A673 (cell line): ENCODE measurements at places on chromosomes 2 and 18.
A peak's percentile ranks its signal among the peaks of the same experiment; 100 is the strongest.

GRCh38 chr2:233234264-233234663 is 17.2 kb upstream of the ATG16L1 start:
- no peak for DNase-seq

DNA sequence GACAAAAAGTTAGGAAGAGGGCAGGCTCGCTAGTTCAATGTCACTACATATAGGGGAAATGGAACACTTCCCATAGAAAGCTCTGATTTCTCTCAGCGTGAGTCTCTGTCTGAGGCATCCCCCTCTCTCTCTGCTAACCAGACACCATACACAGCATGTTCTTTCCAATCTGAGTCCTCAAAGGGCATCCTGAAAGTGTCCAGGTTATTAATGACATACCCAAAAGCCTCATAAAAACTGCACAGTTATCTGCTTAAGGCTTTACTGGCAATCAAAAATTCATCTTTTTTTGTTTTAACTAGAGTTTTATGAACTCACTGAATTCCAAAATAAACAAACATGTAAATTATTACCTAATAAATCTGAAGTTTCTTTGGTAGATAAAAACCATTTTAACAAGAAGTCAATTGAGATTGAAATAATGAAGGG is 137.4 kb downstream of the AFF3 start:
- DNase-seq = no peak

GRCh38 chr2:236616624-236617023 is 47.0 kb downstream of the ACKR3 start:
- DNase-seq = no peak

DNA sequence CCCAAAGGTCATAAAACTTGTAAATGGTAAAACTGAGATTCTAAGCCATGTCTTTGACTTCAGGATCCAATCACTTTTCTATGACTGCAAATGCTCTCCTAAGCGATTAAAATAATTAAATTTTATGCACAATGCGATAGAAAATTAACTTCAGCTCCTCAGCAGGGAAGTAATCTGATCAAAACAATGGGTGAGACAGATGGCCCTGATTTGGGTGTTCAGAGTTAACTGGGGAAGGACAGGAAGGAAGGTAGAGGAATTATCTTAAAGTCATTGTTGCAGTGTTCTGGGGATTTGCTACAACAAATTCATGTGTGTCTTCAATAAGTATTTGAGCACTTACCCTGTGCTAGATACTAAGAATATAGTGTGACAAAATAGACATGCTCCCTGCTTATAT is 446.0 kb upstream of the MEX3C start:
- DNase-seq = peak; percentile 52

DNA sequence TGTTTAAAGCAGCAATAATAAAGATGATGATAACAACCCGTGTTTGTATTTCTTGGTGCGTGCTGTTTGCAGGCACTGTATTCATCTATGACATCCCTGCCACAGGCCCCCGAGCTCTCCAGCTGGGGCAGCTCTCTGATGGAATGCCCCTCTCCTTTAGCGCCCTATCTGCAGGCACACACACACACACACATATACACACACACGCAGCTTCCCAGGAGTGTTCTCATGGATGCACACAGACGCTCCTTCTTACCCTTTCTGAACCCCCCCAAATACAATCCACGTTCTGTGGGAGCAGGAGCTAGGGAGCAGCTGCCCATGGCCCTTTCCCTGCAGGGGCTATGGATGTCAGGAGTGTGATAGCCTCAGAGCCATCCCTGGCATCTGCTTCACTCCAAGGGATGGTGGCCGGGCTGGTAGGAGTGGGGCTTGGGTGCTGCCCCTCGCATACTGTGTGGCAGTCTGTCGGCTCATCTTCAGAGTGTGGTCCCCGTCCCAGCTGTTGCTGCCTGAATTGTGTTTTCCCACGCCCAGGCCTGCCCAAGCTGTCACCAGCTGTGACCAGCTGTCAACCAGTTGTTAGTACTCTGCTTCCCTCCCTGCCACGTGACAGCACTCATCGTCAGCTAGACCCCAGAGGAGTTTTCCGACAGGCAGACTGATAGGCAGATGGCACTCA is 50.8 kb upstream of the MYCN start:
- DNase-seq = peak; percentile 35

DNA sequence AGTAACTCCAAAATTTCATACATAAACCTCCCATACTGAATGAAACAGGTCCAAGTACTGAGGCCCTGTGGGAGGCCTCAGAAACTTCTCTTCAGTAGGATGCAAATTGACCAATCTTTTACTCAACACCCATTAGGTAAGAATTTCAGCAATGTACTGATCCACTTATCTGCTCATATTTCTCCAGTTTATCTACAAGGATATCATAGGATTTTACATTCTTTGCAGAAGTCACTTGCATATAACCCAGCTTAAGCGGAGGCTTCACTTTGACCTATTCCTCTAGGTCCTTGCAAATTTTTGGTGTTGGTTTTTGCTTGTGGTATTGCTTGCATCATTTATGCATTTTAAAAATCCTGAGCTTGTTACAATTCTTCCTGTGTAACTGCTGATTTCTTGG is 28.8 kb upstream of the SLC3A1 start:
- peak; percentile 28 for DNase-seq

DNA sequence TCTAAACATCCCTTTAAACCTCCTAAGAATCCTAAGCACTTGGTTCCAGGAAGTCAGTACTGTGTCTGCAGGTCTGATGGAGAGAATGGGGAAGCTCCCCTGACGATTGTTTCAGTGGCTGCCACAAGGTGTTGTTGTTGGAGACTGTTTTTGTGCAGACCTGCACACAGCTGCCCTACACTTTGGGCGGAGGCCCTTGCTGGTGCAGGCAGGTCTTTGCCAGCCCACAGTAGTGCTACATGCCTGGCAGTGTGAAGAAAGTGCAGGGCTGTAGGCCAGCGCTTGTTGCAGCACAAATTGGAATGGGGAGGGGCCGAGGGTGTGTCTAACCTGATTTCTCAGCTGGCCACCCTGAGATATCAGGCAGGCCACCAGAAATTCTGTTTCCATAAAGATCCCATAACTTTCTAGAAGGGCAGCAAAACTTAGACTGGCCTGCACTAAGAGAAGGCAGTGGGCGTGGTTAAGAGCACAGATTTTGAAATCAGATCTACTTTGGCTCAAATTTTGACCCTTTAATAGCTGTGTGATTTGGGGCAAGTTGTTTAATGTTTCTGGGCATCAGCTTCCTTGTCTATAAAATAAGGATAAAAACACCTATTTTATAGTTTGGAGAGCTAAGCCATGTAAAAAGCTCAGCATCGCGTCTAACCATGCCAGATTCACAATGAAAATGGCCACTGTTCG is 83.7 kb upstream of the SLC1A4 start:
- no peak for DNase-seq

DNA sequence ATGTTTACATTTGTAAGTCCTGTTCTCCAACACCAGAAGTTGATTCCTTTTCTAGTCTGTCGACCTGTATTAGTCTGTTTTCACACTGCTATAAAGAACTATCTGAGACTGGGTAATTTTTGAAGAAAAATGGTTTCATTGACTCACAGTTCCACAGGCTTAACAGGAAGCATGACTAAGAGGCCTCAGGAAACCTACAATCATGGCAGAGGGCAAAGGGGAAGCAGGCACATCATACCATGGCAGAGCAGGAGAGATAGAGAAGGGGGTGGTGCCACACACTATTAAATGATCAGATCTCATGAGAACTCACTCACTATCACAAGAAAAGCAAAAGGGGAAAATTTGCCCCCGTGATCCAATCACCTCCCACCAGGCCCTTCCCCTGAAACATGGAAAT is 112.8 kb upstream of the MAP3K20 start:
- DNase-seq = peak; percentile 67

DNA sequence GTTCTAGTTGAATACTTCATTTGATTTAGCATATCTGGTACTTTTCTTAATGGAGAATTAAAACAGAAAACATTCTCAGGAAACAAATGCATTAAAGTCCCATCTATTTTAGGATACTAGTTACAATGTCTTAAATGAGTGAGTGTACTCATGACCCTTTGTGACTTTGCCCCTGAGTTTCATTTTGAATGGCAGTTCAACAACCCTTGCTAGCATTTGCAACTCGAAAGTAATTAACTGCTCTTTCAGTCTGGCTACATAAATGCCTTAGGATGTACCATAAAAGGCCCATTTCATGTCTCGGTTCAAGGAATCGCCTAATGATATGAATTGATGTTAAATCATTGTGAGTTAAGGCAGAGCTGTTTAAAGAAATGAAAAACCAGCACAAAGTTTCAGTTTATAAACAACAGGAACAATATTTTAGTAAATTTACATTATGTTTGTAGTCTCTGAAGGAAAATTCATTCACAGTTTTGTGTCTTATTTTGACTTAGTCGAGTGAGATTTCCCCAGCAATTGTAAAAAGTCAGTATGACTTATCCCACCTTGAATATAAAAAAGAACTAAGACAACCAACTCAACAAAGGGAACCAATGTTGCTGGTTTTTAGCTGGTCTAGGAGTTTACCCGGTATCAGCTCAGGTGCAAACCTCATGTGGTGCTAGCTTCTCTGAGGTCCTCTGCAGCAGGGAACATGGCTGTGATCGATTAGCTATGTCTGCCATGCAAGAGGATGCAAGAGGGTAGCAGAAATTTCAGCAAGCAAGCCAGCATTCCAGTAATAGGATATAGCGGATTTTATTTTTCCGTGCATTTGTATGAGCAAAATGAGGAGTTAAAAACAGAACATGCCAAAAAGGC is 386.2 kb downstream of the PTPRM start:
- DNase-seq = no peak

DNA sequence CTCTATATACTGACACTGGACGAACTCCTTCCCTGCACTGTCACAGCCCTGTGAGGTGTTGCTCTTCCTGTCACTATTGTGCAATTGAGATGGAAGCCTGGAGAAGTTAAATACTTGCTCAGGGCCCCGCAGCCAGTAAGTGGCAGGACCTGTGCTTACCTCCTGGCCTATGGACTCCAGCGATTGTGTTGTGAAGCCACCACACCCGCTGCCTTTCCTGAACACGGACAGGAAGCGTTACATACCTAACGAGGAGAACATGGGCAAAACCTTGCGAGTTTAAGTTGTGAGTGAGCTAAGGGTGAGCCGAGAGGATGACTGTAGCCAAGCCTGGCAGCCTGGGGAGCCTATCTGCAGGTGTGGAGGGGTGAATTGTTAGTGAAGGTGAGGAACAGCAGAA is 26.1 kb downstream of the RAB31 start:
- DNase-seq = no peak

DNA sequence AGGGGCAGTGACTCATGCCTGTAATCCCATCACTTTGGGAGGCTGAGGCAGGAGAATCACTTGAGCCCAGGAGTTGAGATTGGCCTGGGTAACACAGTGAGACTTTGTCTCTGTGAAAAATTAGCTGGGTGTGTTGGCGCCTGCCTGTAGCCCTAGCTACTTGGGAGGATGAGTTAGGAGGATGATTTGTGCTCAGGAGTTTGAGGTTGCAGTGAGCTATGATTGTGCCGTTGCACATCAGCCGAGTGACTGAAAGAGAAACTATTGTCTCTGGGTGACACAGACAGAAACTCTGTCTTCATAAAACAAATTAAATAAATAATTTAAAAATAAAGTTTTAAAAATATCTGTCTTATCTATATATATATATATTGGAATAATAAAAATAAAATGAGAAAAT is 1844.6 kb upstream of the PIK3C3 start:
- no peak for DNase-seq

DNA sequence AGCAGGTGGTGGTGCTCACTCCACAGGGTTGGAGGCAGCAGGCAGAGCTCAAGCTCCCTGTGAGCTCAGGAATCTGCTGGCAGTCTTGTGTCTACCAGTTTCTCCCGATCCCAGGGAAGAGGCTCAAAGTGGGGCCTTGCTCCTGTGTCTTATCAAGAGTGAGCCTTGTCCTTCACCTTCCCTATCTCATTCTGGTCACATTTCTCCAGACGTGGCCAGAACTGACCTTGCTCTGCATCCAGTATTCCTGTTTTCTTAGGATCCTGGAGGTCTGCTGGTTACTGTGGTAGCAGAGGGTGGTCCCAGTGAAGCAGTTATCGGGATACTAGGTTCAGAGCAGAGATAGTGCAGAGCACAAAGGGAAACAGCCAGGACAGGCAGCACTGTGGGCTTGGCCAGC is 47.1 kb upstream of the ASB18 start:
- no peak for DNase-seq

GRCh38 chr2:242069018-242069417 is 199.5 kb downstream of the RTP5 start:
- DNase-seq = no peak

DNA sequence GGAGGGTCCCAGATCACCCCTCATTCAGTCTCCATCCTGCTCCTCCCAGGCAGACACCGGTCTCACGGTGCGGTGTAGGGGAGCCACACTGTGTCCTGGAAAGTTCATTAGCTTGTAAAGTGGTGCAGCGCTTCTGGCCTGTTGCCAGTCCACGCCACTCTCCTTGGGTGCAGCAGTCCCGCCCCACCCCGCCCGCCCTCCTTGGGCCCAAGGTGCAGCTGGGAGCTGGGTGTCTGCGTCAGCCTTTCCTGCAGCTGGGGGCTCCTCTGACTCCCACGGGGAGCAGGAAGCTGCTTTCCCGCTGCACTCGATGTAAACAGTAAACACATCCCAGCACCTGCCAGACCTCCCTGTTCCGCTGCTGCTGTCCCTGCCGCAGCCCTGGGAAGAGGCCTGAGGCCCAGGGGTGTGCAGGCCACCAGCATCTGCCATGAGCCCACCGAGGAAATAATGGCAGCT is 53.8 kb upstream of the ASB18 start:
- DNase-seq = no peak

DNA sequence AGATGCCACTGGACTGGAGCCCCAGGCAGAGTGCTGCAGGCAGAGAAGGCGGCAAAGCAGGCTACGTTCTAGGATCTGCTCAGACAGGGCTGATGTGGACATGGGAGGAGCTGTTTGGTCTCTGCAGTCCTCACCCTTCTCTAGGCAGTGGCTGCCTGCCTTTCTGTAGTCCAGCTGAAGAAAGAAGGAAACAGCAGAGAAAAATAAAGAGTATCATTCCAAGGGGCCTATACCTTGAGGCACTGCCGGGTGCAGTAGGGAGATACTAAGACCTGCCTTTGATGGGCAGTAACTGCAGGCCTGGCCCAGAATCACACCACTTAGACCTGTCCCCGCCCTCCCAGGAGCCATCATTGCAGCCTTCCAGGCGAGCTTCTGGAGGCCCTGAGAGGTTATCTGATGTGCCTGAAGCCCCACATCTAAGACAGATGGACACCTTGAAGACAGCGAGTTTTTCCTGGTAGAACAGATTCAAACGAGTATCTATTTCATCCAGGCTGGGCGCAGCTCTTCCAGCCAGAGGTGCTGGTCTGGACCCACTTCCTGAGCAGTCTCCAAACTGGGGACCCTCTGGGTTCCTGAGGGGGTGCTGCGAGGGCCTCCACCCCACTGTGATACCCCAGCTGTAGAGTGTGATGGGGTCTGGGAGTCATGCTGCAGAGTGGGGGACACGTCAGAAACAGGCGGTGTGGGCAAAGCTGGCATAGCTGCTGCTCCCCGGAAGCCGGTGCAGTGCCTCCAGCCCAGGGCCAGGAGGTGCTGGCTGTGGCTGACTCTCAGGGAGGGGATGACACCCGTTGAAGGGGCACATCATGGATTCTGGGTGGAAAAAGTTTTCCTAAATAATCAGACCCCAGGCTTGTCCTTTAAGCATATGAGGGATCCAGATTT is 87.3 kb upstream of the OTOS start:
- DNase-seq = no peak
